RPMI7951 (cell line): ENCODE measurements at places on chromosomes 5 and 9. TPM values are rescaled to one million over a fixed set of nuclear protein-coding genes. Genes with fewer than 3 reads are reported as not detected.

Gene MYOT
- total RNA-seq: not detected in 2 replicates

Gene AJM1
- total RNA-seq: 0.72 and 1.3 TPM in 2 replicates

Gene FOXD4L3
- total RNA-seq: not detected in 2 replicates

Gene PCDHGA12
- total RNA-seq: 19.9 and 23.5 TPM in 2 replicates

- DNase-seq: no peak
Observed at GRCh38 chr9:108278341-108278740, 577.4 kb downstream of the ACTL7B start.

DNA sequence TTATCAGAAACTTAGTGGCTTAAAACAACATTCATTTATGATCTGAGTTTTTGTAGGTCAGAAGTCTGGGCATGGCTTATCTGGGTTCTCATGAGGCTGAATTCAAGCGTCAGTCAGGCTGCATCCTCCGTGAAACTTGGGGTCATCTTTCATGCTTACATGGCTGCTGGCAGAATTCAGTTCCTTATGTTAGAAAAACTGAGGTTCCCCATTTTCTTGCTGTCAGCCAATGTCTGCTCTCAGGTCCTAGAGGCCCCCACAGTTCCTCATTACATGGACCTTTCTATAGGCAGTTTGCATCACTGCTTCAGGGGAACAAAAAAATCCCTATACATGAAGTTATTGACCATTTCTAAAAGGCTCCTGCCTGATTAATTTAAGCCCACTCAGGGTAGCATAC is 83.8 kb upstream of the NMUR2 start:
- DNase-seq: no peak

DNA sequence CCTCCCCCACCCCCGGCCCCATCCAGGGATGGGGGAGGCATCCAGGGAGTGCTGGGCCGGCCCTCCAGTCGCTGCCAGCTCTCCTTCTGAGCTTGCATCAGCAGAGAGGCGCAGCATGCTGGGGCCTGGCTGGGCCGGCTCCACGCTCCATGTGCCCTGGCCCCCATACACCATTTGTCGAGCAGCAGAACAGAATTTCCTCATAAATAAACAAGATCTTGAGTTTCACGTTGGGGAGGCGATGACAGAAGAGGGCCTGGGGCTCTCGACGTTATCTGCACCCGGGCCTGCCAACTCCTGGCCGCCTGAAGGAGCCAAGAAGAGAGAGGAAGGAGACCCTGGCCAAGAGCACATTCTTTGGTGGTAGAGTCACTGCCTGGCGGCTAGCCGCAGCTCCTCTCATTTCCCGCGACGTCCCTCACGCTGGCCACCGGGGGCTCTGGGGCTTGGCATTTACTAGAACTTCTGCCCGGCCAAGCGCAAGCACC is 177.0 kb downstream of the FGF18 start:
- DNase-seq: peak; percentile 97

DNA sequence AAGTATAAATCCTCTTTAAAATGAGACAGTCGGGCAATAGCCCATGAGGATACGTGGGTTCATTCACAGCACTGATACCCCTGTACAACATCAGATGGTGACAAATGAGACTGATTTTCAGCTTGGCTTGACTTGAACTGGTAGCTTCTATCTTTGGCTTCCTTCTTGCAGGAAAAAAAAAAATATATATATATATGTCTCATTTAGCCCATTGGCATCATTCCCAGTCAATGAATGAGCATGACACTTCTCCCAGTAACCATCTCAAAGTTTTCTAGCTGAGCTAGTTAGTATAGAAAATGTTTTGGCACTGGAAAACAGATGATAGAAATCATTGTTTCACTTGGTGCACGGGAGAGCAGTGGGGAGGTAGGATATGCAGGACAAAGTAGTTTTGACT is 222.5 kb upstream of the TAS2R1 start:
- no peak for DNase-seq

DNA sequence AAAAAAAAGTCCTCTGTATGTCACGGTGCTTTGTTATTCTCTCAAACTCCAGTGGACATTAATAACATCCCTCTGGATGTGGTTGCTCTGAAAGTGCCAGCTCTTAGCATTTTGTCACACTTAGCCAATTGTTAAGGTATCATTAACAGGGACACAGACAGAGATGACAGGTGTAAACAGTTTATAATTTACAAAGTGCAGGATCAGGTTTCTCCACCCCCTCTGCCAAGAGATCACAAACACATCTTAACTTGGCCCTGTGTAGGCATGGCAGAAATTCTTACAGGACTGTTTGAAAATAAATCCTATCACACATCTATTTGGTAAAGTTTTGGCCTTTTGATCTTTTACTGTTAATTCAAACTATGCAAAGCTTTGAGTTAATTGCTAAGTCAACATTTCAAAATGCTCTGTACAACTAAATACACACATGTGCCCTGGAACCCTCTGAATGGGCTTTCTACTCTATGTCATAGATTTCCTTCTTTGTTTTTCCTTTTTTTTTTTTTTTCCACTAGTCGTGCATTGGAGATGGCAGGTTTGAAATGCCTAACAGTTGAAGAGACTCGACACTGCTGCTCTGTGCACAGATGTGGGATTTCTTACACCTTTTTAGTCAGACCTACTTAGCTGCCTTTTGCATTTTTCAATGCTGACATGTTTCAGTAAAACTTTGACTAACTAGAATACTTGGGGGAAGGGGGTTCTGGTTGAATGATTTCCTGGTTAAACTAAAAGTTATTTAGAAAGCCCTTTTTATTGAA is 41.7 kb downstream of the SEMA6A start:
- DNase-seq: no peak

DNA sequence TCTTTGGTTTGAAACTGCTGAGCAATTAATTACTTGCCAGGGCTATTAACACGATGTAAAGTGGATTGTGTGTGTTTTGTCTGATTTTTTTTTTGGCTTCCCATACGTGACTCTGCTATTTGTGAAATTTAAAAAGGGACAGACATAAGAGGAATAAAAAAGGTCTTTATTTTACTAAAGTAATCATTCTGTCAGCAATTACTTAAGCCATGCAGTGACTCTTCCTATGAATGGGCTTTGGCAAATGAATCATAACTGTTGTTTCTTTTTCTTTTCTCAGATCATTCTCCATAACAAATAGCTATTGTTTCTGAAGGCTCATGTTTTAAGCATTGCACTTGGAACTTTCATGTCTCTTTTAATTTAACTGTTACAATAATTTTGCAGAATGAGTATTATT is 461.3 kb upstream of the RORB start:
- peak; percentile 9 for DNase-seq

GRCh38 chr9:11902610-11903009 is 790.6 kb upstream of the TYRP1 start:
- DNase-seq: no peak

Gene PFN3
- total RNA-seq: not detected in 2 replicates
